CD8-positive, alpha-beta memory T cell (primary cell): ENCODE measurements at places on chromosomes 16 and 17. TPM values are rescaled to one million over a fixed set of nuclear protein-coding genes. Genes with fewer than 3 reads are reported as not detected.

DNA sequence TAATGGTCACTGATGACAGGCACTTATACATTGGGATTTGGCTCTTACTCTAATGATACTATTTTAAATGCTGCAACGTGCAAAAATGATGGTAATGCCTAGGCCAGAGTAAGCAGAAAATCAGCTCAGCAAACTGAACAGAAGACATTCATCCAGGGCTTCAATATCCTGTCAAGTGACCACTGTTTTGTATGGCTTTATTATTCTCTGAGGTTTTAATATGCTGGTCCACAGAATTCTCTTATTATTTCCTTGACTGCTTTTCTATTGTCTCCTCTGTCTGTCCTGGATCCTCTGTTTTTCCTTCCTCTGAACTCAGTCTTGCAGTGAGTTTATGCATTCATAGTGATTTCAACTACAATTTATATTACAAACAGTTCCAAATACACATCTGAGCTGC is 90.8 kb upstream of the PMFBP1 start:
- no peak overlapping the region for H3K27ac ChIP-seq
- DNase-seq: no peak
- no peaks in the 10 kb centered on the region for H3K27me3 ChIP-seq
- no peaks in the 10 kb centered on the region for H3K36me3 ChIP-seq
- H3K4me3 ChIP-seq: no peak overlapping the region

- DNase-seq: no peak
- no peaks in the 10 kb centered on the region for H3K27me3 ChIP-seq
- H3K27ac ChIP-seq: no peak overlapping the region
- no peaks in the 10 kb centered on the region for H3K4me1 ChIP-seq
These were observed 52.4 kb downstream of the AXIN2 start for GRCh38 chr17:65509032-65509431.

GRCh38 chr16:58198803-58199411 is 1.0 kb upstream of the CSNK2A2 start:
- peaks cover 10% of the 10 kb centered on the region for H3K36me3 ChIP-seq
- H3K27ac ChIP-seq: no peak overlapping the region
- peaks cover 21% of the 10 kb centered on the region for H3K4me1 ChIP-seq
- DNase-seq: no peak

DNA sequence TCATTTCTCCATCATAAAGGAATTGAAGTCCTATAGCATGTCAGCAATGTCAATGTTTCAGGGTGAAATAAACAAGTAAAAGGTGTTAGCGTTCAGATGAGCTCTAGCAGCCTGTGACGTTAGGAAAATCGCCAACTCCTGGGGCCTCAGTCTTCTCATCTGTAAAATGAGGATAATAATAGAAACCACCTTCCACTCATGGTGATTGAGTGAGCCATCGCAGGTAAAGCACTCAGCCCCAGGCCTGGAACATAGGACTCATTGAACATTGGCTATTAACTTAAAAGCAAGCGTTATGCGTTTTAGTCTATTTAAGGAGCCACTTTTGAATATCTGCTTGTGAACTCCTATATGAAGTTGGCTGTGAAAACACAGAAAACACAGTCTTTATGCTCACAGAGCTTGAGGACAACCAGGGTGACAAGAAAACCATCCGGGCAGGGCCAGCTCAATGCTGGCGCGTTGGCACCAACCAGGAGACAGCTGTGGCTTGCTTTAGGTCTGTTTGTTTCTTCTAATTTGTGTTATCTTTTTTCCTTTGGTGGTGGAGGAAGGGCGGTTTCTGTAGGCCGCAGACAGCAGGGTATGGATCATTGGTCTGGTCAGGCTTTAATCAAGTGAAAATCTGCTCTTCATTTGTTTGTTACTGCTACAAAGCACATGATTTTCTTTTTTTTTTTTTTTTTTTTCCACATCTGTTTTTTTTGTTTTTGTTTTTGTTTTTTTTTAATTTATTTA is 35.7 kb upstream of the MED9 start:
- H3K4me3 ChIP-seq: no peak overlapping the region
- no peaks in the 10 kb centered on the region for H3K4me1 ChIP-seq
- no peak for DNase-seq
- no peaks in the 10 kb centered on the region for H3K36me3 ChIP-seq
- H3K27ac ChIP-seq: no peak overlapping the region
- no peaks in the 10 kb centered on the region for H3K27me3 ChIP-seq

DNA sequence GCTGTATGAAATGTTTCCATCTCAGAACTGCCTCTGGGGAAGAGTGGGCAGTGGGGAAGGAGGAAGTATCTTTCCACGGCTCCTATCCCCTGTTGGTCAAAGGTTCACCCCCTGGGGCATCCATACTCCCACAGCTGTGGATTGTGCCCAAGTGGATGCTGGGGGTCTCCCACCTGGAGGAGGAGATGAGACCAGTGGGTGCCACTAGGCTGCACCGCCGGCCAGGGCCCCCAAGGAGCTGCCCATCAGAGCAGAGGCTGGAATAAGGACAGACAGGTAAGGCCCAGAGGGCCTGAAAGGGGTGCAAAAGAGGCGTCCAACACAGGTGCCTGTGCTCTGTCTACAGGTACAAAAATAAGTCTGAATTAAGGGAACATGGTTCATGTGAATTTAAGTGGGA is 87.5 kb downstream of the WSCD1 start:
- H3K27me3 ChIP-seq: no peaks in the 10 kb centered on the region
- no peak for DNase-seq
- no peaks in the 10 kb centered on the region for H3K36me3 ChIP-seq
- H3K4me1 ChIP-seq: no peaks in the 10 kb centered on the region
- H3K27ac ChIP-seq: no peak overlapping the region

DNA sequence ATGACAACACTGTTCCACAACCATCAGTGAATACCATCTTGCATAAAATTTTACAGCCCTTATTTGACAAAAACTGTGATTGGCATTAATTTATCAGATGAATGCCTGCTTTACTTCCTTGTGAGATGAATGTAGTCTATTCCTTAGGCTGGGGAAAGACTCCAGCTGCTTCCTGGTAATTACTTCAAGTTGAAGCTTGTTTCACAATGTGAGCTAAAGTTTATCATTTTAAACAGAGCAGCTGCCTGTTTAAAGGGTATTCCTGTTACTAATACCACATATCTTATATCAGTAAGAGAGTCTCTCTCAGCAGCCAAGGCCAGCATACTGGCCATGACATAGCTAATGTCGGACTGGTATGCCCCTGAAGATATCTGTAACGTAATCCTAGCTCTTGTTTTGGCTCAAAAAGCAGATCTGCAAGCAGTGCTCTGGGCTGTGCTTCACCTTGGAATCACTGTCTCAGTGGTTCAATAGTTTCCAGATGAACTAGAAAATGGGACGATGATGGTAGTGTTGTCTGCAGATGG is 13.2 kb upstream of the ARL2BP start:
- H3K4me3 ChIP-seq: no peak overlapping the region
- H3K4me1 ChIP-seq: no peaks in the 10 kb centered on the region
- no peaks in the 10 kb centered on the region for H3K27me3 ChIP-seq
- no peak overlapping the region for H3K27ac ChIP-seq
- DNase-seq: no peak

DNA sequence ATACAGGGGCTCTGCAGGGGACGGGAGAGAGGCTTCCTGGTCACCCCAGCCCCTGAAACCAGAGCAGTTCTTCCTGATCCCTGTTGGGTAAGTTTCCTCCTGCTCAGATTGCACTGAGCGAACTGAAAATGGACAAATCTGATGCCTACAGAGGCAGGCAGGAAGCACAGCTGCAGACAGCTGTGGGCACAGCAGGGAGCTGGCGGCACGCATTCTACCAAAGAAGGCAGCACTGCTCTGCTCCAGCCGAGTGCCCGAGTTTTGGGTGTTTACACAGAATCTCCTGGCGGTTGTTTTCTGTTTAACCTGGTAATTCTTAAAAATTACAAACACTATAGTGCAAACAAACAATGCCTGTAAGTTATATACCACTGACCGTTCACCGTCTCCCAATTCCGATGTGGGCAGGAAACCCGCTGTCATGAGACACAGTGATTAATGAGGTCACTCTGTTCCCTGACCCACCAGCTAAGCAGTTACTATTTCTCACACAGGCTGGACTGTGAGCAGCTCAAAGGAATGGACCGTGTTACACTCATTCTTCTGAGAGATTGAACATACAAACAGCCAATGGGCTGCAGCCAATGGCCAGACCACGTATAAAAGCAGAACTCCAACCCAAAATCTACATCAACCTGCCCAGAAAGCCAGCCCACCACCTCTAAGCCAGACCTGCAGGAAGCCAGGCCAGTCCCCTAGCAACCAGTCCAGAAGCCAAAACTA is 25.5 kb downstream of the NSMCE1 start:
- no peak for DNase-seq
- H3K4me3 ChIP-seq: peak overlapping the region; percentile 34
- H3K27me3 ChIP-seq: no peaks in the 10 kb centered on the region
- peaks cover 41% of the 10 kb centered on the region for H3K4me1 ChIP-seq
- H3K36me3 ChIP-seq: no peaks in the 10 kb centered on the region
- no peak overlapping the region for H3K27ac ChIP-seq

DNA sequence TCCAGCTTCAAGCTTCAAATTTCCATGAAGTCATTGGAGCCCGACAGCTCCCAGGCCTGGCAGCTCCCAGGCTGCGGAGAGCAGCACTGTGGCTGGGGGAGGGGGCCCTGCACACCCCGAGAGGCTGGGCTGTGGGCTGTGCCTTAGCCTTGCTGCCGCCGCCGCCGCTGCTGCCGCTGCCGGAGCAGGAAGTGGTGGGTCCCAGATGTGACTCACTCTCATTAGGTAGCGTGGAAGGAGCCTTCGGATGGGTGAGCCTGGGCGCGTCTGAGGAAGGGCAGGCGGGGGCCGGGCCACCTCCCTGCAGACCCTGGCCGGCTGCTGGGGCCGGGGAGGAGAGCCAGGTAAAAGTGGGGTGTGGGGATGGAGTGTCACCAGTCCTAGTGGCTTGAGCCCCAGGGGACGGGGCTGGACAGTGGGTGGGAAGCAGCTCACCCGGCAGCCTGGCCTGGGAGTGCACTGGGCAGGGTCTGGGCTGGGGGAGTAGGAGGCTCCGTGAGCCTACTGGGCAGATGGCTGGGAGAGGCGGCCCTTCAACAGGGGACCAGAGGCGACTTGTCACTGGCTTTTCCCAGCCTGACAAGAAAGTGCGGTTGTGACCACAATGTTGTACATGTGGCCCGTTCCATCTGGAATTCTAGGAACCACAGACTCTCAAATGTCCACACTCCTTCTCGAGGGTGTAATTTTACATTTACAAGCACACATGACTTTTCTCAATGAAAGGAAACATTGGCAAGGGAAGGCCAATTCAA is at the start of gene ADCY7:
Gene ADCY7 (plus strand): TSS at position 215 of the 755 bp plus-strand sequence. CDS start 21,629 bp downstream, outside the sequence.
- H3K27me3 ChIP-seq: no peaks in the 10 kb centered on the region
- no peaks in the 10 kb centered on the region for H3K36me3 ChIP-seq
- peak within 1 kb of the TSS; percentile 98 for H3K4me3 ChIP-seq
- peaks cover 49% of the 10 kb centered on the region for H3K4me1 ChIP-seq

- H3K27ac ChIP-seq: no peak overlapping the region
- peaks cover under 1% of the 10 kb centered on the region for H3K36me3 ChIP-seq
These were observed 53.7 kb downstream of the IL21R start for GRCh38 chr16:27455700-27456099.

Gene ABCC11
- total RNA-seq: 0.22 TPM

Gene HASPIN
- total RNA-seq: 16.0 TPM

Gene KRT17
- total RNA-seq: not detected

Gene UTS2R
- not detected for total RNA-seq

Gene CSNK1D
- total RNA-seq: 141 TPM

Gene CMTR2
- 27.9 TPM for total RNA-seq

Gene SCGB1C2
- total RNA-seq: not detected
